Substantia nigra (tissue), 51 donors: ENCODE measurements at places on chromosomes 7 and 10.

- no peak for DNase-seq
Observed at GRCh38 chr7:73739387-73739767, 775 bp upstream of the ABHD11 start.

- DNase-seq = no peak
Observed at GRCh38 chr7:111871283-111871682, 309.0 kb upstream of the IMMP2L start.

DNA sequence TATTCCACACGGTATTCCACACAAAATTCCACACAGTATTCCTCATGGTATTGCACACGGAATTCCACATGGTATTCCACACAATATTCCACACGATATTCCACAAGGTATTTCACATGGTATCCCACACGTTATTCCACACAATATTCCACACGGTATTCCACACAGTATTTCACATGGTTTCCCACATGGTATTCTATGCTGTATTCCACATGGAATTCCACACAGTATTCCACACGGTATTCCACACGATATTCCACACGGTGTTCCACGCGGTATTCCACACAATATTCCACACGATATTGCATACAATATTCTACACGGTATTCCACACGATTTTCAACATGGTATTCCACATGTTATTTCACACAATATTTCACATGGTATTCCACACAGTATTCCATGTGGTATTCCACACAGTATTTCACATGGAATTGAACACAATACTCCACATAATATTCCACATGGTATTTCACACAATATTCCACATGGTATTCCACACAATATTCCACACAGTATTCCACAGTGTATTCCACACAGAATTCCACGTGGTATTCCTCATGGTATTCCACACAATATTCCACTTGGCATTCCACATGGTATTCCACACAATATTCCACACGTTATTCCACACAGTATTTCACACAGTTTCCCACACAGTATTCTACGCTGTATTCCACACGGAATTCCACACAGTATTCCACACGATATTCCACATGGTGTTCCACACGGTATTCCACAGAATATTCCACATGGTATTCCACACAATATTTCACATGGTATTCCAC, 136.0 kb upstream of the CHST15 start:
- no peak for DNase-seq

GRCh38 chr10:119211625-119212441, 4.5 kb downstream of the GRK5 start:
- DNase-seq = no peak

DNA sequence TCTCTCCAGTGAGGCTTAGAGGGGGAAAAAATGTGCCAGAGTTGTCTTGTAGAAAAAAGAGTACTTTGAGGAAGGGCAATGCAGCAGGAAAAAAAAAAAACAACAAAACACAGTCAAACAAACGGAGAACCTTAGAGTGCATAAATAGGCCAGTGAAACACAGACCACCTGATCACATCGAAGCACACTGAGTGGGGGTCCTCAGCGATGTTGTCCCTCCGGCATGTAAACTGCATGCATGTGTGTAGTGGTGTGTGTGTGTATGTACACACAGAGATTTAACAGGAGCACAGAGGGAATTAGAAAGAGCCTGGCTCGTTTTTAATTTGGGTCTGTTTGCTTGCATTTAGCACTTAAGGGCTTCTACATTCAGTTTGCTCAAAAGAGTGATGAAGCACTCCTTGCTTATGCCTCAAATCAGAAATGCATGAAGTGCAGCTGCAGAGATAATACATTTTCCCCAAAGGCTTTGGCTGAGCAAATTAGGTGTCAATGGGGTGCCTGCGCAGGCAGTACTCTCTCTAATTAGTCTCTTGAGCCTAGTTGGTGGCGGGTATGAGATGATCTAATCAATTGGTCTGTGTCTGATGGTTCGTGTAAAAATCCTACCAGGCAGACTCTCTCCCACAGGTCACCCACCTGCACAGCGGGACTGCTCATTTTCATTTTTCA, 62.7 kb upstream of the FZD1 start:
- no peak for DNase-seq

DNA sequence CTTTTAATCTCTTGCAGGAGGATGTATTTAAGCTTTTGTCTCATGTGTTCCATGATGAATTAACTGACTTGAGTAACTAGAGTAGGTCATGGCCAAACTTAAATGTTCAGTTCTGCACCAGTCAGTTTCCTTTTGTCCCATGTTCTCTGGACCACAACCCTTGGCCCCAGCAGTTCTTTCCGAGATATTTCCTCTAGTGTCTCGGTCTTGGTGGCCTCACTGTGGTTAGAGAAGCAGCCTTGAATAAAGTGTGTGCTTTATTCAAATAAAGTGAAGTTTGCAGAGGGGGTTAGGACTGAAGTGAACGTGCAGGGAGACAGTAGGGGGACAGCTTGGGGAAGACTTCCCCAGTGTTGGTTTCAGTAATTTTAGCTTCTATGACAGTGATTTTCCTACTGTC, 9.3 kb downstream of the ZNF212 start:
- DNase-seq = no peak

- DNase-seq = no peak
Observed at GRCh38 chr10:33120700-33121099, 162.7 kb upstream of the ITGB1 start.

DNA sequence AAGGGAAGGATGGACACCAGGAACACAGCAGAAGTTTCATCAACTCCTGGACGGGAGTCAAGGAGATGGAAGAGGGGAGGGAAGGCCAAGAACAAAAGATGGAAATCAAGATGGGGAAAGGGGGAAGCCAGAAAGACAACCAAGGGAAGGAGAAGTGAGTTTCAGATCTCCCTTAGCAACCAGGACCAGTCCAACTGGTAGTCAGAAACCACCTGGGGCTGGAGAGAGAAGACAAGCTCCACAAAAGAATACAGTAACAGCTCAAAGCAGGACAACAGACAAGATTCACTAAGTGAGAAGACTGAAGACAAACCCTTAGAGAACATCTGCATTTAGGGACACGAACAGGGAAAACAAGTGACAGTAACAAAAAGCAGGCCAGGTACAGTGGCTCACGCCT, 30.6 kb downstream of the CDCA7L start:
- no peak for DNase-seq

DNA sequence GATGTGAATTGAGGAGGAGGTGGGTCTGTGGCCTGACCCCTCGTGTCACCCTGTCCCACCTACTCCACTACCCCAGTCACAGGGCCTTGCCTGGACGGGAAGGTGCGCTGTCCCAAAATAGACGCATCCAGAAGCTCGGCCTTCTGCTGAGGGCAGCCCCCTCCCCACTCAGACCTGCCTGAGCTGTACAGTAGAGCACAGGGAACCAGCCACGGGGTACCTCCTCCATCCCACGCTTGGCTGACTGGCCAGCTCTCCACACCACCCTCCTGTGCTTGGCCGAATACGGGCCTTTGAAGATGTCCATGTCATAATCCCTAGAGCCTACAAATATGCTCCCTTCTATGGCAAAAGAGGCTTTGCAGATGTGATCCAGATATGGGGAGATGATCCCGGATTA, 88.3 kb downstream of the CHST15 start:
- DNase-seq = no peak

DNA sequence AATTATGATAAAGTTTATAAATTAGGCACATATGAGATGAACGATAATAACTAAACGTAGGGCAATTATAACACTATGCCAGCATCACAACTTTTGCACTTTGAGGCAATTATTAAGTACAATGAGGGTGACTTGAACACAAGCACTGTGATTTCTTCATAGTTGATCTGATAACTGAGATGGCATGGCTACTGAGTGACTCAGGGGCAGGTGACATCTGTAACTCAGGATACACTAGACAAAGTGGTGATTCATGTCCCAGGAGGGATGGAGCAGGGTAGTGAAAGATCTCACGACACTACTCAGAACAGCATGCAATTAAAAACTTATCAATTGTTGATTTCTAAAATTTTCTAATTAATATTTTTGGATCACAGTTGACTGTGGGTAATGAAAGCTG, 98.3 kb upstream of the ARHGAP21 start:
- no peak for DNase-seq

GRCh38 chr10:71974489-71975021, 10.4 kb downstream of the CHST3 start:
- DNase-seq = peak; percentile 52

GRCh38 chr7:101109368-101109767, 17.5 kb upstream of the SERPINE1 start:
- no peak for DNase-seq

DNA sequence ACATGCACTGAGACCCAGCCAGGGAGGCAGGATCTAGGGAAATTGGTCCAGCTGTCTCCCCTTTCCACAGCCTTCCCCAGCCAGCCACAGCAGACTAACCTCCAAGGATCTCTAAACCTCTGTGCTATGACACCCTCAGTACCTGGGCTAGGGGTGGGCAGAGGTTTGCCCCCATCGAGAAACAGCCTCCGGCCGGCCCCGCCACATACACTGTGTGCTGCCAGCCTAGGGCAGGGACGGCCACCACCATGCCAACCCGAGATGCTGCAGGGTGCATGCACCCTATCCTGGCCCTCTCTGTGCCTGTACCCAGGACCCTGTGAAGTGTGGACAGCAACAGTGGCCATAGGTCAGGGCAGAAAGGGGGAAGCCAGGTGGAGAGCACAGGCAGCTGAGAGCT, 58.1 kb downstream of the PARP12 start:
- no peak for DNase-seq

- no peak for DNase-seq
Observed at GRCh38 chr10:88840104-88840503, 11.5 kb downstream of the ANKRD22 start.

- DNase-seq = no peak
Observed at GRCh38 chr7:13062631-13063030, 375.2 kb downstream of the ARL4A start.

DNA sequence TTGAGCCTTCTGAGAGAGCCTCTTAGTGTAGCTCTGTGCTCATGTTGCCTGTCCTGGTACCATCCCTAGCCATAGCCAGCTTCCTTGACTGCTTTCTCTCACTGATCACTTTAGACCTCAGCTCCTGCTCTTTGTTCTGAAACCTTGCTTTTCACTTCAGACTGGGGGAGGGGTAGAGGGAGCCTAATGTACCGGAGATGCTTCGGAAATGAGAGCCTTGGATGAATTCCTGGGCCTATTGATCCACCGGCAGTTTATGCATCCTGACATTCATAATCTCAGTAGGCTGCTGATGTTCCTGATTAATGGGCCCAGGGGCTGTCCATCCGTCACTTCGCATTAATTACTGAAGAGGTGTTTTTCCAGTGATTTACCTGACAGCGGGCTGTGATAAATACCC, 38.8 kb downstream of the R3HCC1L start:
- no peak for DNase-seq
